ENCODE measurements at places on chromosomes 7 and 10. TPM values are rescaled to one million over a fixed set of nuclear protein-coding genes. Genes with fewer than 3 reads are reported as not detected.

DNA sequence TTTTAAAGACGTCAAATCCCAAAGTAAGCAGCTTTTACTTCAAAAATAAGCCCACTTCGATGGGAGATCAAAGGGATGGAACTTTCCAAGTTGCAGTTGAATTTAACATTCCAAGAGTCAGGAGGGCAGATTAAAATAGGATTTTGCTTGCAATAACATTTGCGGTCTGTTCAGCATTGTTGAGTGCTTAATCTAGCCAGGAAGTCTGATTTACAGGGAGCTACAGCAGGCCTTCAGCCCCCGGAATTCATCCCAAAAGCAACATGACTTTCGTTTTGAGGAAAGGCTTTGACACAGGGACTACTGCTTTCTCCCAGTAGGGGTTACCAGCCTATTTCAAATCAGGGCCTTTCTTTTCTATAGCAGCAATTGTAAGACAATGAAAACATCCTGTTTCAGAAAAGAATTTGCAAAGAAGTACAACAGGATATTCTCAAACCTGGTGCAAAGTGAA, 279.6 kb upstream of the PITRM1 start:
- H3K4me1 ChIP-seq: no peaks in the 10 kb centered on the region
- no peak overlapping the region for H3K27ac ChIP-seq
- DNase-seq: no peak
- H3K27me3 ChIP-seq: no peaks in the 10 kb centered on the region

DNA sequence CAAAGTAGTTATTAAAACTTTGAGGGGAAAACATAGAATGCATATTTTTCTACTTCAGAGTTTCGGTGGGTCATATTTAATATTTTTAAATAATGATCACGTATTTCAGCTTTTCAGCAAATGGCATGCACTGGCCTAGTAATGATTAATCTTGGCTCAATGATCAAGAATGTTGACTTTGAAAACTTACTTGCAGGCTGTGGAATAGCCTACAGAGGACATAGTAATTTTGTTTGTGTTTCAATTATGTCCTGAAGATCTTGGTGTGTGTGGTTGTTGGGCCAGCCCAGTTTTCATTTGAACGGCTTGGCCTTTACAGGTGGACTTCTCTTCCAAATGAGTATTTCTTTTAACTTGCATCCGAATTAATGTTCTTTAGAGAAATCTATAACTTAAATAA, 35.1 kb downstream of the ADD3 start:
- no peak overlapping the region for H3K4me3 ChIP-seq
- peak overlapping the region; percentile 49 for H3K27ac ChIP-seq
- DNase-seq: peak; percentile 0
- H3K4me1 ChIP-seq: peaks cover 29% of the 10 kb centered on the region

- no peak overlapping the region for H3K27ac ChIP-seq
- H3K27me3 ChIP-seq: no peaks in the 10 kb centered on the region
- peak; percentile 83 for DNase-seq
- no peak overlapping the region for H3K4me3 ChIP-seq
- H3K4me1 ChIP-seq: peaks cover 5% of the 10 kb centered on the region
- no peaks in the 10 kb centered on the region for H3K36me3 ChIP-seq
These were observed 463.8 kb downstream of the KCNMA1 start for GRCh38 chr10:77173615-77174461.

GRCh38 chr7:157404845-157405481, 68.2 kb downstream of the DNAJB6 start:
- no peak overlapping the region for H3K4me3 ChIP-seq
- H3K27me3 ChIP-seq: no peaks in the 10 kb centered on the region
- peaks cover 15% of the 10 kb centered on the region for H3K4me1 ChIP-seq
- peak overlapping the region; percentile 40 for H3K27ac ChIP-seq
- H3K36me3 ChIP-seq: peaks cover 87% of the 10 kb centered on the region

DNA sequence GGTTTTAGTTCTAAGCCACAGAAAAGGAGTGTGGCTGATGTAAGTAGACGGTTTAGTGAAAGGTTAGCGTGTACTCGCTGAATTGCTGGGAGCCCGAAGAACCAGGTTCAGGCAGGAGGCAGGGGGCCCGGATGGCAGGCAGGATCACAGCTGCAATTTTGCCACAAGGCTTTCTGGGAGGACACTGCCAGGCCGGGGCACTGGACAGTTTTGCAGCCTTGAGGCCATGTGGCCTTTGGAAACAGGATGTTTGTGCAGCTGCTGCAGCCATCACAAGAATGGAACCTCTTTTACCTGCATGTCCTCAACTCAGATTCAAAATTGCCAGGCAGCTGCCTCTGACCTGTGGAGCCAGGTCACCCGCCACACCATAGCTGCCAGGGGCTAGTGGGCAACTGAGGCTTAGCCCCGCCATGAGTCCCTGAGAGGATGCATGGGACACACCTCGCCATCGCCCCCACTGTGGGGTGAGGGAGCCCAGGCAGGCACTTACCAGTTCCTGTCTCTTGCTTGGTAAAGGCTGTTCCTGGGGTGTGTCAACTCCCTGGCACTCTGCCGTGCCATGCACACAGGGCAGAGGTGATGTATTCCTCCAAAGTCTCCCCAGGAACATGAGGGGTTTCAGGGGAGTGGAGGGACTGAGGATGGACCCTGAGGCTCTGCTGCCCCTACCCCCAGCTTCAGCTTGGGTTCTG, 188.6 kb downstream of the RPS24 start:
- H3K4me1 ChIP-seq: no peaks in the 10 kb centered on the region
- DNase-seq: no peak
- no peak overlapping the region for H3K27ac ChIP-seq
- H3K27me3 ChIP-seq: peaks cover 95% of the 10 kb centered on the region

DNA sequence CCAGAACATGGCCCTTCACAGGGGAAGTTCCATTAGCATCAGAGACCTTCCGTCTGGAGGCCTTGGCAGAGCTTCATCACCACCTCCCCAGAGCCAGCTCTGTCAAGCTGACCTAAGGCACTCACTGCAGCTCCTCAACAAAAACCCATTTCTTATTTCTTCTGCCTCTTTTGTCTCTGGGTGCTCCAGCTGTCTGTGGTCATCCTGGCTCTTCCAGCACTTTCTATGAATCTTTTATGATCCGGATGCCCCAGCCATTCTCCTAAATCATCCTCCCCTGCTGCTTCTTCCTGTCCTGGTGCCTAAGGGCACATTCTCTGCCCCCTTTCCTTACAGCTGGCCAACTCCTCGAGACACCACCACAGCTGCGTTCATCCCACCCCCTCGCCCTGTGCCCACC, 171.7 kb upstream of the INSYN2A start:
- H3K4me3 ChIP-seq: no peak overlapping the region
- no peak for DNase-seq
- no peaks in the 10 kb centered on the region for H3K27me3 ChIP-seq
- H3K27ac ChIP-seq: no peak overlapping the region

DNA sequence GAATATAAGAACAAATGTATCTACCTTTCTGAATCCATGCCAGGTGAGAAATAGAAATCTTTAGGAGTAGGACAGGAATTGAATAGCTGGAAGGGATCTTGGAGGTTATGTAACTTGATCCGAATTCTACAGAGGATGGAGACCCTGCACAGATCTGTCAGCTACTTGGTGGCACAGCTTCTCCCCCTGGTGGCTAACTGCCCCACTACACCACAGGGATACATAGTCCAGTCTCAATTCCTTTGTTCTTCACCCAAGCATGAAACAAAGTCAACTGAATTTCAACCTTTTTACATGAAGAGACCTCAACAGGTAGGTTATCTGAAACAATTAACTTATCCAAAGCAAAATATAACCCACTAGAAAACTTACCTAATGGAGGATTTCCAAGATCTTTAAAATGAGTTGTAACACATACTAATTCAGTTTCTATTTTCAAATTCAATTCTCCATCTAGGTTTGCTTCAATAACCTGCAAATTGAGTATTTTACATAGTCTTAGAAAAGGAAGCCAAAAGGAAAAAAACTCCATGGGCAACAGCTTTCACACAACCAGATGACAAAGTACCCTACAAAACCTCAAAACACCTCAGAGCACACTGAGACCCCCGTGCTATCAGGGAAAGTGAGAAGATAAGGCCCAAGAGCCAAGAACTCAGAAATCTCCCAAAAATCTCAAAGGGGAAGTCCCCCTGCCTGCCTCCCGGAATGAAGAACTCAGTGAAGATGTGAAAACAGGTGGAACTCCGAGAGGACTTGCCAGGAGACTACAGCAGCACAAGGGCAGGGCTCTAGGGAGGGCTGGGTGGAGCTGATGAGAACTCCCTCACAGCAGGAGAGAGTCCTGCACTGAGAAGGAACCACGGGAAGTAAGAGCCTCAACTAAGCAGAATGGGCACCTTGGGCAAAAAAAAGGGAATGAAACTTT, 10.3 kb downstream of the HUS1 start:
- peaks cover 38% of the 10 kb centered on the region for H3K36me3 ChIP-seq
- no peak overlapping the region for H3K4me3 ChIP-seq
- no peaks in the 10 kb centered on the region for H3K27me3 ChIP-seq
- no peak overlapping the region for H3K27ac ChIP-seq

DNA sequence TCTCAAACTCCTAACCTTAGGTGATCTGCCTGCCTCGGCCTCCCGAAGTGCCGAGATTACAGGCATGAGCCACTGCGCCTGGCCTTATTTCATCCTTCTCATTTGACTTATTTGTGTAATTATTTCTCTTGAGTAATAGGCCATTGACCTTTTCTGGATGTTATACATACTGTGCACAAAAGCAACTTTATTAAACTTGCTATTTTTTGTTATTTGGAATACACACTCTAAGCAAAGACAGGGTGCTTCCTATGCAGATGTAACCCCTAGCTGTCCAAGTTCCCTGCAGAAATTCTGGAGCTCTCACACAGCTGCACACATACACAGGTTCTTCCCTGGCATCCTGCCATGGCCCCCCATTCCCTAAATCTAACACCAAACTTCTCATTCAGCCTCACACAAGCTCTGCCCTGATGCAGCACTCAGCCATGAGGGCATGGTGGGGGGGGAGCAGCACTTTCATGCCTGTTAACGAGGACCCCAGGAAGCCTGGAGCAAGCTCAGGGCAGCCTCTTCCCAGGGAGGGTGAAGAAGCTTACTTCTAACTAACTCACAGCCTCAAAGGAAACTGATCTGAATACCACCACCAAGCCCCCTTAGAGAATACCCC, 33.2 kb downstream of the SH3PXD2A start:
- no peak overlapping the region for H3K27ac ChIP-seq
- peaks cover 16% of the 10 kb centered on the region for H3K4me1 ChIP-seq
- peaks cover 41% of the 10 kb centered on the region for H3K27me3 ChIP-seq
- no peak overlapping the region for H3K4me3 ChIP-seq

- DNase-seq: no peak
- H3K4me1 ChIP-seq: no peaks in the 10 kb centered on the region
- no peak overlapping the region for H3K4me3 ChIP-seq
- H3K27ac ChIP-seq: no peak overlapping the region
These were observed 51.1 kb upstream of the ETV1 start for GRCh38 chr7:14040528-14040927.

DNA sequence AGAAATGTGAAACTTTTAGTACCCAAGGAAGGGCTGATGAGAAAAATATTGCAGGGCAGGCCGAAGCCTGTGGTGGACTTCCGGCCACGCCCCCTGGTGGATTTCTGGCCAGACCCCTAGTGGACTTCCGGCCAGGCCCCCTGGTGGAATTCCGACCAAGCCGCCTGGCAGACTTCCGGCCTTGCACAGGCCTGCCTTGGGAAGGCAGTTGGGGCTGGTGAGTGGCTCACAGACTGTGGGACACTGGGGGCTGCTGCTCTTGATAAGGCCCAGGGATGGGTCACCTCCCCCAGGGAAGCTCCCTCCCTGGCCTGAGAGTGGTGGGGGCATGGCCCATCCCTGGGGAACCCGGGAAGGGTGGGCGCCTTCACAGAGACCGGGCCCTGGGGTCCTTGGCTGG, 116.4 kb upstream of the MKI67 start:
- no peak overlapping the region for H3K27ac ChIP-seq
- DNase-seq: no peak
- no peaks in the 10 kb centered on the region for H3K36me3 ChIP-seq
- peaks cover 30% of the 10 kb centered on the region for H3K27me3 ChIP-seq

DNA sequence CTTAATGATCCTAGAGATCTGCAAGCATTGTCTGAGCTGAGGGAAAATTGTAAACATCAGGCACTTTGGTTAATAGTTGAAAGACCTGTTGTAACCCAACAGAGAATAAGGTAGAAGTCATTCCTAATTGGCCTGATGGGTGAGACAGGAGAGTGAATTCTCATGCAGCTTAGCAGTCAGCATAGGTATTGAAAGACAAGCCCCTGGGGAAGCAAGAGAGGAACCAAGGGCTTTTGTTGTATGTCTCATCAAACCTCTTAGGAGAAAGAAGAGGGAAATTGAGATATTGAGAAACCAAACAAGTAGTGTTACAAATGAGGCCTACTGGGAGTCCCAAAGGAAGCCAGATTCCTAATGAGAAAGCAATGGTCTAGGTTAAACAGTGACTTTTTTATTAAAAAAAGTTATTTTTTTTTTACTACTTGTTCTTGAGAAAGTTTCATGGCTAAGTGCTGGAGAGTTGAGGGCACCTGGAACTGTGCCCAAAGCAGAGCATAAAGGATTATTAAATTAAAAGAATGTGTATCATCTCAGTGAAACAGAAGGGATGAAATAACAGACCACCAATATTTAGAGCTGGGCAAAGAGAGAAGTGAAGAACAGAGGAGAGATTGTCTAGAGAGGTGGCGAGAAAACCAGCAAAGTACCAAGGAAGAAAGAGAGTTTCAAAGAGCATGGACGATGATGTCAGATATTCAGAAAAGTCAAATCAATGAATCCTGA, 168.9 kb downstream of the CDK14 start:
- peaks cover 8% of the 10 kb centered on the region for H3K36me3 ChIP-seq
- DNase-seq: no peak
- no peak overlapping the region for H3K4me3 ChIP-seq
- H3K27ac ChIP-seq: peak overlapping the region; percentile 48
- H3K4me1 ChIP-seq: peaks cover 45% of the 10 kb centered on the region

- no peak overlapping the region for H3K4me3 ChIP-seq
- no peaks in the 10 kb centered on the region for H3K36me3 ChIP-seq
- peaks cover 23% of the 10 kb centered on the region for H3K4me1 ChIP-seq
- no peak for DNase-seq
These were observed 160.7 kb downstream of the NXPH1 start for GRCh38 chr7:8594115-8594514.

- H3K27ac ChIP-seq: no peak overlapping the region
- H3K4me1 ChIP-seq: peaks cover 3% of the 10 kb centered on the region
- no peaks in the 10 kb centered on the region for H3K27me3 ChIP-seq
- DNase-seq: no peak
- peaks cover 4% of the 10 kb centered on the region for H3K36me3 ChIP-seq
These were observed 19.9 kb upstream of the SEC61G start for GRCh38 chr7:54778696-54779540.

ANKRD26 gene
- total RNA-seq: 9.0 TPM

SPDYE3 gene
- not detected for total RNA-seq

POT1 gene
- 31.6 TPM for total RNA-seq

BLOC1S2 gene
- 19.4 TPM for total RNA-seq

H2BK1 gene
- not detected for total RNA-seq
